ENCODE measurements at places on chromosomes 11 and 22.

DNA sequence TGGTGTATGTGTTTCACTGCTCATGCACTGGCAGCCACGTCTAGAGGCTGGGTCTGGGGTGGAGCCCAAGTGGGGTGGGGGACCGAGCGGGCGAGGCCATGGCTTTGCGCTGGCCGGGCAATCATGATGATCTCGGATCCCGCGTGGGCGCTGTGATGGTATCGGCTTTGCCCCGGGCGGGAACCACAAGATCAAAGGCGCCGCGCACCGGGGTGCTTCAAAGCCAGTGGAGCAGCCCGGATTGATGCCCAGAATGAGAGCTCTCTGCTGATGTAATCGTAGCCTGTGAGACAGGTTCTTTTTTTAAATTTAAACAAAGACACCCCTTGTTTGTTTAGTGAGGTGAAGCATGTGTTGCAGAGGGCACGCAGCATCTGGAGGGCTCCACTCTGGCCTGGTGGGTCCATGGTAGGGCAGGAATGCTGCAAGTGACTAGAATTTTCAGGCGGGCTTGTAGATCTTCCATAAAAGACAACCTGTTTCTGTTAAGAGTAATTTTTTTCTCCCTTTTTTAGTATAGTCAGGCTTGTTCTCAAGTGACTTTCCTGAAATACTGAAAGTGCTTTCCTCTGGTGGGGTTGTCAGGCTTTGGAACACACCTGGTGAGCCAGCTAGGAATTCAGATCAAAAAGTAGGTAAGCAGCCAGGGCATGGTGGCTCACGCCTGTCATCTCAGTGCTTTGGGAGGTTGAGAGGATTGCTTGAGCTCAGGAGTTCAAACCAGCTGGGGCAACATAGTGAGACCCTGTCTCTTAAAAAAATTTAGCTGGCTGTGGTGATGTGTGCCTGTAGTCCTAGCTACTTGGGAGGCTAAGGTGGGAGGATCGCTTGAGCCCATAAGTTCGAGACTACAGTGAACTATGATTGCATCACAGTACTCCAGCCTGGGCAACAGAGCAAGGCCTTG lies 40.7 kb downstream of the ZNRF3 start:
- DNase-seq, result no peak

DNA sequence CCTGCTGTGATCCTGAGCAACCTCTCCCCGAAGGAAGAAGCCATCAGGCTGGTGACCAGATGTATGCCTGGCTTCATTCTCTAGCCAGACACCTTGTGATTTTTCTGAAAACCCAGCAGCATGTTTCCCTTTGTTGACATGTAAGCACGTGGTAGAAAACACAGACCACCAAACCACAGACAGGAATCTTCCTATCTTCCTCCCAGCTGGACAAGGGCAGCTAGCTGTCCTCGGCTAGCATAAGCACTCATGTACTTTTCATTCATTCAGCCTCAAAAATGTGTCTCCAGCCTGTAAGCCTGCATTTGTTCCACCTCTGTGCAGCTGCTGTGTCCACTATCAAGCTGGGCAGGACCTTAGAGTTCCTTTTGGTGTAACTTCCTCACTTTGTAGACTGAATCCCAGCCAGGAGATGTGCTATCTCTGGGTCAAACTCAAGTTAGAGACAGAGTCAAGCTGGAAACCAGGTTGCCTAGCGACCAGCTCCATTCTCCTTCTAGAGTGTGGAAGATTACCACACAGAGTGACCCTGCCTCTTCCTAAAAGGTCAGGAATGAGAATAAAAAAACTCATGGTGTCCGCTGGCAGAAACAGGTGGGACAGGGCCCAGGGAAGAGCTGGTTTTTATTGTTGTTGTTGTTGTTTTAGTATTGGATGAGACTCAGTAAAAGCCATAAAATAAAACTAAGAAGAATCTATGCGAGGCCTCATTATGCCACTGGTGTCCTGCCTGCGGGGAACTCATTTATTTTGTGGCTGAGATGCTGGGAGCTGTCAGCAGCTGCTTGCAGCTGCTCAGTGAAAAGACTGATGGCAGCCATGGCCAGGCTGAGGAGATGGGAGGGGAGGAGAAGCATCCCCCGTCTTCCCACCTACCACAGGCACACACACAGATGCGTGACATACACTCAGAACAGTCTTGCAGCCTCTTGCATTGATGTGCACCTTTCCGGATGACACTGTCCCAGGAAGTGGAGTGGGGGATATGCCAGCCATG lies 7.4 kb upstream of the CLMP start:
- no peak for DNase-seq

DNA sequence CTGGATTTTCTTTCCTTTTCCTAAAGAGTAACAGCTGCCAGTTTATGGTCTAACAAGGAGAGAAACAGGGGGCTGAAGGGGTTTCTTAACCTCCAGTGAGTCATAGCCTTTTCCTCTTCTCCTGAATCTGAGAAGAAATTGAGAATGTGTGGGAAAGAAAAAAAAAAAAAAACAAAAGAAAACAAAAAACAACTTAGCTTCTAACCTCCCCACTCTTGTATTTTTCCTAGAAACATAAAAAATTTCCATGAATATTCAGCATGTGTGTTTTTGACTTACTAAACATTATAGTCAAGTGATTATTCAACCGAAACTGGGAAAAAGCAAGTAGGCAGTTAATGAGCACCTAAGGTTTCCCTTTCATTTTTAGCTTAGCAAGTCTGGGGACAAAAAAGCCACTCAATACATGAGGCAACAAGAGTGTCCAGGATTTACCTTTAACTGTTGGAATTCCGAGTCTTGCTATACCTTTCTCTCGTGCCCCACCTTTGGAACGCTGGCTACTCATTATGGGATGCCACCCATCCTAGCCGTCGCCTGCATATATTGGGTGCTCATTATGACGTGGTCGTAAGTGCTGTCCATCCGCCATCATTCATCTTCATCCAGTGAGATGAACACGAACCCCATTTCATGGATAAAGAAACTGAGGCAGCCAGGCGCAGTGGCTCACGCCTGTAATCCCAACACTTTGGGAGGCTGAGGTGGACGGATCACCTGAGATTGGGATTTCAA lies 2.4 kb downstream of the ASPHD2 start:
- DNase-seq, result no peak

GRCh38 chr22:39416319-39416718 lies 16.7 kb downstream of the TAB1 start:
- no peak for DNase-seq

DNA sequence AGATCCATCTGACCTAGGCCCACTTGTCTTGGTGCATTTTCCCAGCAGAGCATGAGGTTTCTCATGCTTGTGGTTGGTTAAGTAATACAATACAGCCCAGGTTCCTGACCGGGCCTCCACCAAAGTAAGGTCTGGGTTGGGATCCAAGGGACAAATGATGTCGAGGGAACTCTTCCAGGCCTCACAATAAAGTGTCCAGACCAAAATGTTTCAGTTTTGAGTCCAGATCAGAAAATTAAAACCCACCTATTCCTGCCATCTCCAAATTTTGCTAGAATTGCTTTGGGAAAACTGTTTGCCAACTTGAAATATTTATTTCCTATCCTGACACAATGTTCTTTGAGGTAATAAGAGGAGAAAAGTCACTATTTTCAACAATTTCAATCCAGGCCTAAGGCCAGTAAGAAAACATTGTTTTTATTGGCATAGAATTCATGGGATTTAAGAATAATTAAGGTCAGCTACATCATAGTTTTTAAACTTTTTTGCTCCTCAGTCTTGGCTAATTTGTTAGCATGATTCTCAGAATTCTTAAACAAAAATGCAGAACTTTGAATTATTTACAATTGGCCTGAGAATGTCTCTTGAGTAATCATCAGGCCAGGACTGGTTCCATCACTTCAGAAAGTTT lies 51.4 kb downstream of the ME3 start:
- no peak for DNase-seq

- no peak for DNase-seq
Observed at GRCh38 chr11:123185326-123185725, 9.7 kb downstream of the CLMP start.

DNA sequence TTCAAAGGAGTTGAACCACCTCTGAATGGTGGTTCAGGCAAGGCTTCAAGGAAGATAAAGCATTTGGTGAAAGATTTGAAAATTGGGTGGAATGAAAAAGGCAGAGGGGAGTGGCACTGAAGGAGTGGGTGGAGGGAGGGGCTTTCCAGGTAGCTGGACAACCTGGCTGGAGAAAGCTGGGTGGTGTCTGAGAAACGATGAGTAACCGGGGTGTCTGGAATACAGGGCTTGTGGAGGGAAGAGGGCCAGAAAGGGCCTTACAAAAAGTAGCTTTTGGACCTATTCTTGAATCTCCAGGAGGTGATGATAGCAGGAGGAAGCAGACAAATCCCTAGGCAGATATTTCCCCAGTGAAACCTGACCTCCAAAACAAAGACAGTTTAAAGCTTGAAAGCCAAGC lies 99.3 kb downstream of the RASSF10 start:
- DNase-seq, result no peak

- no peak for DNase-seq
Observed at GRCh38 chr22:42308892-42309468, 38.5 kb upstream of the TCF20 start.

DNA sequence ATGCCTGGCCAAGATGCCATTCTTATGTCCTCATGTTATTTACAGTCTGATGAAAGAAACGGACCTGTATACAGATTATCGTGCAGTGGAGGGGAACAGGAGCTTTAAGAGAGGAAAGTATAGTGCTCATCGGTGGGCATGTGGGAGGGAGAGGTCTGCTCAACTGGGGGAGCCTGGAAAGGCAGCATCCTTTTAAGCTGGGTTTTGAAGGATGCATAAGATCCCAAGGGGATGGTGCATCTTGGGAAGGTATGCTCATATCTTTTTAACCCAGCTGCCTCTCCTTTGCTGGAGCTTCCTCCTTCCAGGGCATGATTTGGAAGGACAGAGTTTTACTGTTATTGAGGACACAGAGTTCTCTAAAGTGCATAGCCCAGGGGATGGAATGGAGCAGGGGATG lies 34.8 kb downstream of the MIAT start:
- no peak for DNase-seq

- no peak for DNase-seq
Observed at GRCh38 chr22:50604256-50605001, 3.8 kb downstream of the MAPK8IP2 start.

DNA sequence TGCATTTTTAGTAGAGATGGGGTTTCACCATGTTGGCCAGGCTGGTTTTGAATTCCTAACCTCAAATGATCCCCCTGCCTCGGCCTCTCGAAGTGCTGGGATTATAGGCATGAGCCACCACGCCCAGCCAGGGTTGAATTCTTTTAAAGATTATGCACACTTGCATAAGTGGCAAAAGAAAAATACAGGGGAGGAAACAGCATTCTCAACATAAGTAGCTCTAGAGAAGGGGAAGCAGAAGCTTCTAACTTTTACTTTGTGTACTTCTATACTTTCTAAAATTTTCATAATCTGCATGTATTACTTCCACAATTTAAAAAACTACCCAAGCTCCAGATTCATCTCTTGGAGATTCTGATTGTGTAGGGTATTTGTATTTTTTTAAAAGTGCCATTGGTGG lies 108.0 kb downstream of the SLC1A2 start:
- no peak for DNase-seq

DNA sequence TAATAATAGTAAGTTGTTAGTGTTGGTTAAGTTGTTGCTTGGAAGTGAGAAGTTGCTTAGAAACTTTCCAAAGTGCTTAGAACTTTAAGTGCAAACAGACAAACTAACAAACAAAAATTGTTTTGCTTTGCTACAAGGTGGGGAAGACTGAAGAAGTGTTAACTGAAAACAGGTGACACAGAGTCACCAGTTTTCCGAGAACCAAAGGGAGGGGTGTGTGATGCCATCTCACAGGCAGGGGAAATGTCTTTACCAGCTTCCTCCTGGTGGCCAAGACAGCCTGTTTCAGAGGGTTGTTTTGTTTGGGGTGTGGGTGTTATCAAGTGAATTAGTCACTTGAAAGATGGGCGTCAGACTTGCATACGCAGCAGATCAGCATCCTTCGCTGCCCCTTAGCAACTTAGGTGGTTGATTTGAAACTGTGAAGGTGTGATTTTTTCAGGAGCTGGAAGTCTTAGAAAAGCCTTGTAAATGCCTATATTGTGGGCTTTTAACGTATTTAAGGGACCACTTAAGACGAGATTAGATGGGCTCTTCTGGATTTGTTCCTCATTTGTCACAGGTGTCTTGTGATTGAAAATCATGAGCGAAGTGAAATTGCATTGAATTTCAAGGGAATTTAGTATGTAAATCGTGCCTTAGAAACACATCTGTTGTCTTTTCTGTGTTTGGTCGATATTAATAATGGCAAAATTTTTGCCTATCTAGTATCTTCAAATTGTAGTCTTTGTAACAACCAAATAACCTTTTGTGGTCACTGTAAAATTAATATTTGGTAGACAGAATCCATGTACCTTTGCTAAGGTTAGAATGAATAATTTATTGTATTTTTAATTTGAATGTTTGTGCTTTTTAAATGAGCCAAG lies 2.7 kb downstream of the NEAT1 start:
- peak; percentile 78 for DNase-seq

DNA sequence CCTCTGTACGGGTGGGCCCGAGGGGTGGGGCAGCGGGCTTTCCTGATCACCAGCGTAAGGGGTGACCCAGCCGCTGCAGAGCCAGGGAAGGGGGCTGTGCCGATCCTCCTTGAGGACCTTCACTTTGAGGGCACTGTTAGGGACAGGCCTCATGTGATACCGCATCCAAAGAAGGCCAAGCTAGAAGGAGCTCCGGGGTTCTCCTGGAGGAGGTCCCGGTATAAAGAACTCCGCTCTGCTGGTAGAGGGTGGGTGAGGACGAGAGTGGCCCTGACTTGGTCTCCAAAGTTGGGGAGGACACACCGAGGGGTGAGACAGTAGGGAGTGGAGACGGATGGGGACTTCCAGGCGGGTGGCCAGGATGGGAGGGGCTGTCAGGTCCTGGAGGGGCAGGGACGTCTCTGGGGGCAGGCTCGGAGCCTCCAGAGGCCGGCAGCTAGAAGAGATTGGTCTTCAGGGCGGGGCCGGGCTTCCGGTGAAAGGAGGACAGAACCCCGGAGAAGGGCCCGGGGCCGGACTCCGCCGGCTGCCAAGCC lies 4.6 kb downstream of the PHOX2A start:
- no peak for DNase-seq

- DNase-seq, result no peak
Observed at GRCh38 chr11:110430267-110431050, 711 bp downstream of the FDX1 start.

GRCh38 chr11:111461460-111462235 lies 50.5 kb downstream of the BTG4 start:
- DNase-seq, result no peak

- DNase-seq, result no peak
Observed at GRCh38 chr11:93537767-93538261, 5.4 kb downstream of the SMCO4 start.

GRCh38 chr11:59761993-59762392 lies 6.8 kb downstream of the STX3 start:
- DNase-seq, result no peak

DNA sequence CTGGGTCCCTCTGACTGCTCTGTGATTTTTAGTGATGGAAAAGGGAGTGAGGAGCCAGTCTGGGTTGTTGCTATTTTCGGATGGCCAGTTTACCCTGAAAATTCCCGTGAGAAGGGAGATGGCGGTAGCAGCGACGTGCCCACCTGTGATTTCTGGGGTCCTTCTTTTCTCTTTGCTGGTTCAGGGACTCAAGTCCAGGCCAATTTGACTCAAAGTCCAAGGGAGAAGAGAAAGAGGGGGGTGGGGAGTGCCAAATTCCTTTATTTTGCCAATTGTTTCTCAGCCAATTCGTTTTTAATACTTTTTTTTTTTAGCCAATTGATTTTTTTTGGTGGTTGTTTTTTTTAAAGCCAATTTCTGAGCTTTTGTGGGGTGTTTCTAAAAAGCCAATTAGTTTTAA lies 6.9 kb downstream of the IGF2 start:
- no peak for DNase-seq

Measured in effector memory CD4-positive, alpha-beta T cell (primary cell).